ENCODE measurements at places on chromosomes 13 and 19.

DNA sequence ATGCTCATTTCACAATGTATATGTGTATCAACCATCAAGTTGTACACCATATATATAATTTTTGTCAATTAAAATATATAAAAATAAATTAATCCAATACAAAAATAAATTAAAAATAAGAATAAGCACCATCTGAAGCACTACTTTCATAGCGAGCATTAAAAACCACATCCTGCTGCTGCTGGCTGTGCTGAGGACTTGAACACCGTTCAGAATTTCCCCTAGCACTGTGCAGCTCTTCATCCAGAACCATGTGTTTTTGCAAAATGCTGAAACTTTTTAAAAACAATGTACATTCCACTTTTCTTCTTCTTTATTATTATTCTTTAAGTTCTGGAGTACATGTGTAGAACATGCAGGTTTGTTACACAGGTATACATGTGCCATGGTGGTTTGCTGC lies 40.0 kb upstream of the FOXO1 start:
- no peak for DNase-seq

DNA sequence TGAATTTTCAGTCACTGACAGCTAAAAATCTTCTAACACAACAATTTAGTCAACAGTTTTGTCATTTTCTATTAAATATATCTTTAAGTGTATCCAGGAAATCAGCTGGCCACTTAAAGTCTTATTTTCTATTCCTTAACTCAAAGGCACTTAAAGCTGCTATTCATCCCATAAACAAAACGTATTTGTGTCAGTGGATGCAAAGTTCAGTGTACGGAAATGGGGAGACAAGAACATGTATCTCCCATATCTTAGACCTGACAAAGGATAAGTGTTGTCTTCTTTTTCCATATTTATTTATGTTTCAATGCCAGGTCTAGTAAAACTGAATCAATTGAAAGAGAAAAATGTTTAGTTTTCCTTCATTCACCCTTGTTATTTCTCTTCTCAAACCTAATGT lies 409.8 kb upstream of the KLHL1 start:
- no peak for DNase-seq

GRCh38 chr19:7685546-7686445 lies 5.2 kb downstream of the TRAPPC5 start:
- no peak for DNase-seq

DNA sequence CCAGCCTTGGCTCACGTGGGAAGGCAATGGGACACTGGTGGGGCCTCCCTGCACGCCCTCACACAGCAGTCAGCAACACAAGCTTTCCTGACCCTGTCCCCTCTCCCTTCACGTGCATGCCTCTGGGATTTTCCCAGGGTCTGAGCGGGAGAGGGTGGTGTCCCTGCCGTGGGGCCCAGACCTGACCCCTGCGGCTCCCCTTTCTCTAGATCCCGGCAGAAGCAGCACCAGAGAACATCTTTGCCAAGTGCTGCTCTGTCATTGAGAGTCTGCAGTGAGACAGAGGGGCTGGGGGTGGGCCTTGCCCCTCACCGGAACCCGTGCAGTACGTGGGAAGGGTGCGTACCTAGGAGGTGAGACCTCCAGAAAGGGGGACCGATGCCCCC lies 12.6 kb downstream of the KHSRP start:
- DNase-seq, result no peak

DNA sequence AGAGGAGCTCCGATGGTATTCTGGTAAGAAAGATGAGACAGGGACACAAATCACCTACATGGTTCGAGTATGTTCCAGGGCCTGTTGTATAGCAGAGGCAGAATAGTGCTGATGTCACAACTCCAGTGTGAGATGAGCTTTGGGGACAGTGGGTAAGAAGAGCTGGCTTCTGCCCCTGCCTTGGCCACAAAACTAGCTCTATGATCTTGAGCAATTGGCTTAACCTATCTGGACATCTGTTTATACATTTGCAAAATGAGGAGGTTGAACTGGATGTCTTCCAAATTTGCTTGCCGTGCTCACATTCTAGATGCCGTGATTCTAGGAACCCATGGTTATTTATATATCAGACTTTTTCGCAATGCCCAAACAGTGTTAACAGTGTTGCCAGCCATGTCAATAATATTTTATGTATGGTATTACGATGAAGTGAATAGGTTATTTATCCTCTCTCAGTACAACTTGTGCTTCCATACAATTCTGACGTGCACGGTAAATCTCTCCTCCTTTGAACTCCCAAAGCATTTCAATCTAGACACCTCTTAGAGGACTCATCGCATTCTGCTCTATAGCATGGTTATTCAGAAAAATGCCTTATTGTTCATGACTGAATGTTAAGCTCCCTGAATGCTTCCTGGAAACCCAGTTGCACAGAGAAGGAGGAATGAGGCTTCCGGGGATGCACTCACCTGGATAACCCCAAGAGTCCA lies 316.0 kb downstream of the FOXO1 start:
- DNase-seq, result no peak

All from right kidney (tissue), 9 donors.